ENCODE measurements at places on chromosomes 5 and 9.

DNA sequence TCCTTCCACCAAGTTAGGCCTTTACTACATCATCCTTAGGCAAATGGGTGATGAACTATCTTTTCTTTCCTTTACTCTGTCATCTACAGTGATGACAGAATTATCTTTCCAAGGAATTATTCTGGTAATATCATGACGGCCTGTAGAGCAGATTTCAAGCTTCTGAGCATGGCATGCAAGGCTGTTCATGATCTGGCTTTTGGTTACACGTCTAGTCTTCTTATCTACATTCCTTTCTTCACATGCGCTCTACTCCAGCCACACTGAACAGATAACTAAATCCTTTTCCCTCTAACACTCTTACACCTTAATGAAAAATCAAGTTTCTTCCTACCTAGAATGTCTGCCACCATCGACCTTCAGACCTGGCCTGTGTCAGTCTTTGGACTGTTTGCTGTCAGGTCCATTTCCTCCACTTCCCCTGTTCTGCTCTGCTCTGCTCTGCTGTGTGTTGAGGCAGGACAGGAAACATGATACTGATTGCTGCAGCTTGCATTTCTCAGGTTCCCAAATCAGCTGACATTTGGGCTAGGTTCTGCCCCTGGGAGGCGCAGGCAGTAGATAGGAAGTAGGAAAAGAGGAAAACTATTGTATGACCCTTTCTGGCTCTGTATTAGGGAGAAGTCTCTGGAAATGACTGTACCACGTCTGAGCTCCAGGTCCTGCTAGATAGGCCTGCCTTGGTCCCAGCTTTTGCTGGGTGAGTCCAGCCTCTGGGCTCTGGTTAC is 4.2 kb downstream of the SCGB3A2 start:
- DNase-seq: no peak

GRCh38 chr9:89837934-89838310 is 233.1 kb downstream of the GADD45G start:
- DNase-seq: no peak

DNA sequence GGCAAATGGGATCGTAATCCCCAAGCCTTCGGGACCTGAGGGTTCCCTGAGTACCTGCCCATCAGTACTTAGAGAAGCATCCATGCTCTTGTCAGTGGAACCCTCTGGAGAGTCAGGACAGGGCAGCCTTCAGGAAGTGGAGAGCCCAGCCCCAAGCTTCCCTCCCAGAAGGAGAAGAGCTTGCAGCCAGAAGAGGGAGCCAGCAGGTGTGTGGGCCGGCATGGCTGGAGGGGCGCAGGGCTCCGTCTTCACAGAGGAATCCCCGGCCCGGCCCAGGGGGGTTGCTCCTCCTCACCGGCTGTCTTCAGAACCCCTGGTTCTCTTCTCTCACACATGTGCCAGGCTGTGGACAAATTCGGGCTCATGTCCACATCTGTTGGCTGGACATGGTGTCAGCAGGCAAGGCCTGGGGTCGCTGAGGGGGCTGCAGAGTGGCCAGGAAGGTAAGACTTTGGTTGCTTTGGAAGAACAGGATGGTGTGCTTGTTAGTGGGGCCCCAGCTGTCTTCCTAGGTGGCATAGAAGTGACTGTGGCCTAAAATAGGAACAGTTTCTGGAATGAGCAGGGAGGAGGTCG is 58.9 kb upstream of the RXRA start:
- DNase-seq: no peak

GRCh38 chr5:1098986-1099597 is 12.8 kb downstream of the SLC12A7 start:
- DNase-seq: no peak

GRCh38 chr5:120326651-120327050 is 137.4 kb upstream of the PRR16 start:
- no peak for DNase-seq

GRCh38 chr9:131386281-131386680 is 7.6 kb upstream of the PRRC2B start:
- DNase-seq: no peak

- no peak for DNase-seq
Observed at GRCh38 chr5:168877132-168877892, 298.1 kb upstream of the PANK3 start.

DNA sequence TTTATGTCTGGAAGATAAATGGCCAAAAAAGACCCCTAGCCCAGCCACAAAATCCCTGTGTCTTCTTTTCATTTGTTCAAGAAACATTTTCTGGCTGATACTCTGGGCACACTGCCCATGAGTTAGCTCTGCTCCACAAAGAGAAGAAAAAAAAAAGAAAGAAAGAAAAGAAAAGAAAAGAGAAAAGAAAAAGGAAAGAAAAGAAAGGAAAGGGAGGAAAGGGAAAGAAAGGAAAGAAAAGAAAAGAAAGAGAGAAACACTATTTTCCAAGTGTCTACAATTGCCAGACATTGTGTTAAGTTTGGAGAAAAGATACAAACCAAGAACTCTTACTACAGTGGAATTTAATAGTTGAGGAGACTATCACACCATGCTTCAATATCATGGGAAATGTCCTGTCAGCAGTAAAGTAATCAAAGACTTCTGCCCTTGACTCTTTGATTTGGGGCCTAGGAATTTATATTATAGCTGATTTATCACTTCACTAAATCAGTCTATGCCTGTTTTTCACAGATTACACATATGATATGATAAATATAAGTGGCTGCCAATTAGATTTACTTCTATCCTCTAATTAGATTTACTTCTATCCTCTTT is 3.0 kb downstream of the TRMO start:
- no peak for DNase-seq

DNA sequence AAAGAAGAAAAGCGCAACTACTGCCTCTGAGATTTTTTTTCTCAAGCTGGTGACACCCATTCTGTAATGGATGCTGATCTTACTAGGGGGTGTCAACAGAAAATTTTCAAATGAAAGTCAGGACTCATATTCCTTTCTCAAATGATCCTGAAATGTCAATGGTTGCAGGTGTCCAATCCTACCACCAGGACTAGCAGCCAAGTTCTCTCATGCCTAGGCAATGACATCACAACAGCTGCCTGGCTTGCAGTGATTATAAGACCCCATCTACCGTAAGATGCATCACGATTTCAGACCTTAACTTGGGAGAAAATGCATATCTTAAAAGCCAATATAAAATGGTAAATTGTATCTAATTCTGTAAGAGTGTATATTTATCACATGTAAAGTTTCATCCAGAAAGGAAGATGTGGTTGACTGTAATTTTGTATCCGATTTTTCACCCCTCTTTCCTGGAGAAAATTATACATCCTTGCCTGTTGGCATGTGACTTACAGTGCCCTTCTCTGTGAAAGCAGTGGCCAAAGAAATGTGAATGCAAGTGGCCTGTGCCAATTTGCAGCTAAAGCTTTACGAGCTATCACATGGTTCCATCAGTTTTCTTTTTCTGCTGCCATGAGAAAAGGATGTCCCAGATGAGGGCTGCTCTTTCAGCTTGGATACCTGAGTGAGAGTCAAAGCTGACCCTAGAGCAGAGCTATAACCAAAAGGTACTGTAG is 104.4 kb downstream of the DENND1A start:
- DNase-seq: no peak

GRCh38 chr5:61311836-61312808 is 19.9 kb upstream of the ZSWIM6 start:
- DNase-seq: no peak

GRCh38 chr9:81083854-81084512 is 605.4 kb downstream of the TLE1 start:
- no peak for DNase-seq

GRCh38 chr5:55308254-55308836 is 556 bp downstream of the MTREX start:
- no peak for DNase-seq

DNA sequence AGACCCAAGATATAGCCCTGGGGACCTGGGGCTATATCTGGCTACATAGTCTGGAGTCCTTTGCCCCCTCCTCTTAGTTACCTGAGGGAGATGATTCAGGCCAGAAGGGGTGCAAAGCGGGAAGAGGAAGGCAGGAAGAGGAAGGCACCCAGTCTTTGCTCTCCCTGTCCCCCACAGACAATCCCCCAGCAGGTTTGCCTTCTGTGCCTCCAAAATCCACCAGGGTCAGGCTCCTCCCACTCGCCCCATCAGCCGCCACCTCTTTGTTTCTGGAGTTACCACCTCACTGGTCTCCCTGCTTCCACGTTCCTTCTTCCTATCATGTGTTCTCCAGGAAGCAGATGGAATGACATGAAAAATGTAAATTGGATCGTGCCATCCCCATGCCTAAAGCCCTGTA is 31.2 kb upstream of the FABP6 start:
- DNase-seq: no peak

- DNase-seq: no peak
Observed at GRCh38 chr9:91305596-91306295, 56.0 kb downstream of the AUH start.

- DNase-seq: no peak
Observed at GRCh38 chr5:172818081-172818480, 16.0 kb upstream of the ERGIC1 start.

- no peak for DNase-seq
Observed at GRCh38 chr5:149017636-149018035, 45.2 kb downstream of the SH3TC2 start.

GRCh38 chr9:79719021-79719420 is 147.3 kb downstream of the TLE4 start:
- no peak for DNase-seq

GRCh38 chr5:113614191-113614590 is 100.7 kb downstream of the YTHDC2 start:
- DNase-seq: no peak

DNA sequence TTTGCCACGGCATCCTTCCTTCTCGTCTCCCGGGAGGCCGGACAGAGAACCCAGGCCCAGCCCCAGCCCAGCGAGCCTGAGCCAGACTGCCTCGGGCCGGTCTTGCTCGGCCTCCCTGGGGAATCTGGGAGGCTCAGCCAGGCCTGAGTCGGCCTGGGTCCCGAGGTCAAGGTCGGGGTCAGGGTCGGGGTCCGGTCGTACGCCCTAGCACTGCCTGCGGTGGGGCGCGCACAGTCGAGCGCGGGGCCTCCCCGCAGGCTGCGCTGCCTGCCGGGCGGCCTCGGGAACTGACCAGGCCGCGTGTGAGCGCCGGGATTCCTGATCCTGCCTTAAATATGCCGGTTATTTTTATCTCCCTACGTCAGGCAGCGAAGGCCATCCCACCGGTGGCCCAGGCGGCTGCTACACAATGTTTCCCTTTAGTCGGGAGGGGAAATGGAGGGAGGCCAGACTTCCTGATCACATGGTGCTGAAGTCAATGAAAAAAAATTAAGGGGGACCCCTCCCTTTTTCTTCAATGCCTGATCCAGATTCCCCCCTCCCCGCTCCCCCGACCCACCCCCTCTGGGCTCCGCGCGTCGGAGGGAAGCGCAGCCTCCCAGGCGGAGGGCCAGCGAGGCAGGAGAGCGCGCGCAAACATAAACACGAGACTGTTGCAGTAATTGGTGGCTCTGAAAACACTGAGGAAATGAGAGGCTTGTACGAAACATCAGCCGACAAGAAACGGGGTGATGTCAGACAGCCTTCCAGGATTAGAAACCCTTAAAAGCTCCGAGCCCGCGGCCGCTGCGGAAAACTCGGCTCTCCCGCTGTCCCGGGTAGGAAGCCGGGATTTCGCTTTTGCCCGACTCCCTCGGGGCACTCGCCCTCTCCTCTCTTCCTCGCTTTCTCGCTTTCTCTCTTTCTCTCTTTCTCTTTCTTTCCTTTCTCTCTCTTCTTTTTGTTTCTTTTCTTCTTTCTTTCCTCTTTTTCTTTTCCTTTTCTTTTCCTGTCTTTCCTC is 148.2 kb upstream of the KLF4 start:
- no peak for DNase-seq

DNA sequence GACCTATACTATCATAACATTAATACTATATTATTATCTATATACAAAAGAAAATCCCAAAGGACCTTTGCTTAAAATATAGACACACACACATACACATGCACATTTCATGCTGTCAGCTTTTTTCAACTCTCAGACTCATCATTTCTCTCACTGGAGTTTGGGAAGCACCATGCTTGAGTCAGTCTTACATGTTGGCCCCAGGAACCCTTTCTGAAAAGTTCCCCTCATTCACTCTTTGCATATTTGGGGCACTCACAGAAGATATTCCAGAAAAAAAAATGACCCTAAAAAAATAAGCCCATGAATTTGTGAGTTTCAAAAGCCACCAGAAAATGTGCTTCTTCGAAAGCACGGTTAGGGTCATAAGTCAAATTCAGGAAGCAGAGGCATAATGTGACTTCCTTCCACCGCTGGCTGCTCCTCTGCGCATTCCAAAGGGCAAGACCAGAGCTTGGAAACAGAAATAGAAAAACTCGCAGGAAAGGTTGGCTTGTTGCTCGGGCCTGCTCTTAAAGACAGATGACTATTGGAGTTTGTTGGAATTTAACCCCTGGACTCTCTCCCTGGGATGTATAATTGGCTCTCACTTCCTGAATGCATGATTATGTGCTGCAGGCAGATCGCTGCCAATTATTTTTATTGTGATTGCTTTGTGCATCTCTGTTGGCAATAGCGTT is 129.7 kb upstream of the IQGAP2 start:
- DNase-seq: no peak

DNA sequence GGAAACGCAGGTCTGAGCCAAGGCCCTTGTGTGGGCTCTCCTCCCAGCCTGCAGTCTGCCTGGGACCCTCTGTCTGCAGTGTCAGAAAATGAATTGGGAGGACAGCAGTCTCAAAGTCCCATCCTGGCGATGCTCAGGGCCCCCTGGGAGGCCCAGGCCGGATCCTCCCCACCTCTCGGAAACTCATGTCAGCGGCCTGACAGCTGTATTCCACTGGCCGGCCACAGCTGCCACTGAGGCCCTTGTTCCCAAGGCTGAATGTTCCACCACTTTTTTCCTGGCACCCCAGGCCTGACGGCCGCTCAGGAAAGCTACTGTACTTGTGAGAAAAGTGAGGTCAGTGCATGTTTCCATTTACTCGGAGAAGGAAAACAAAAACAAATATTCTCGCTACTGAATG is 180.0 kb downstream of the FGF18 start:
- no peak for DNase-seq

GRCh38 chr9:99307851-99308250 is 85.8 kb downstream of the SEC61B start:
- no peak for DNase-seq

DNA sequence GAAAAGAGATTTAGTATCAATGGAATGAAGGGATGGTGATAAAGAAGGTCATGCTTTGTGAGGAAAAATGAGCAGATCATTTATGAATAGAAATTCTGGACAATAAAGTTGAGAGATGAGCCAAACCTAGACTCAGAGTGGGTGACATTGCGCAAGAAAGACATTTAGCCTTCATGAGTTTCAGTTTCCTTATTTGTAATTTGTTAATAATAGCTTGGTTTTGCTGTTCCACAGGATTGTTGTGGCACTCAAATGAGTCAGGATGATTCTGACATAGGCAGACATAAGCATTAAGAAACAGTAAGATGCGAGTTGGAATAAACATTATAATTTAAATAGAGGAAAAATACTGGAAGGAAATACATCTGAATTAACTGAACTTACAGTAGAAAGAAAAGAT is 34.8 kb downstream of the ITGA2 start:
- no peak for DNase-seq
